ENCODE measurements at places on chromosomes 11 and 22.

DNA sequence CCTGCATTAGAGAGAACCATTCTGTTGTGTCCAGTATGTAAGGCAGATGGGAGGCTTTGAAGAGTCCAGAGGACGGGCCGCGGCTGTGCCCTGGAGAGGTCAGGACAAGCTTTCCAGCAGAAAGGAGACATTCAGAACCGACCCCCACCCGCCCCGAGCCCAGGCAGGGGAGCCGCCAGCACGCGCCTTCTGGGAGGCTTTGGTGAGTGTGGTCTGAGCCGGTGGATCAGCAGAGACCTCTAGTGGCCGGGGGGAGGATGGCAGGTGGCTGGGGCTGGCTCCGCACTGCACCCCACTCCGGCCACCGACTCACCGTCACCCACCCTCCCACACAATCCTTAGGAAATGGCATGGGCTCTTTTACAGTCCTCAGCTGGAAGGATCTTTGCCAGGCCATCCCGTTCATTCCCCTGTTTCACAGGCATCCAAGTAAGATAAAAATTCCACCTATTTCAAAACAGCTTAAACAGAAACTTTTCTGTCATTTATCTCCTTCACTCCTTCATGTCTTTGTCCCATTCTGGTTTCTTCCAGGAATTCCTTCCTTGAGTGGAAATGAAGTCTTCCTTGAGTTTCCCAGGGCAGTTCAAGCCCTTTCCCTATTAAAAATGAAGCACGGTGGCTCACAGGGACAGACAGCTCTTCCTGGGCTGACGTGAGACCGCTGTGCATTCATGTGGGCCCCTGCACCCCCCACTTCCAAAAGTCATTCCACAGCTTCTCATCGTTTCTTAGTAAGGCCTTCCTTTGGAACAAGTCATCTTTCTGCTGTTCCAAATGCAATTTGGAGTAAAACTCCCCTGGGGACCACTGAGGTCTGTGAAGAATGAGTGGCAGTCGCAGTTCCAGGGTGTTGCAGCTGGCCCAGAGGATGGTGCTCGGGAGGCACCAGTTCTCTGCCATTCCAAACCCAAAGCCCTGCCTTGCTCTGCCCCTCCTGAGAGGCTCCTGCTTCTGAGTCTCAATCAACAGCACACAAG, 91.0 kb downstream of the FEZ1 start:
- DNase-seq: peak; percentile 88

GRCh38 chr11:125218336-125218735, 53.8 kb downstream of the PKNOX2 start:
- no peak for DNase-seq

DNA sequence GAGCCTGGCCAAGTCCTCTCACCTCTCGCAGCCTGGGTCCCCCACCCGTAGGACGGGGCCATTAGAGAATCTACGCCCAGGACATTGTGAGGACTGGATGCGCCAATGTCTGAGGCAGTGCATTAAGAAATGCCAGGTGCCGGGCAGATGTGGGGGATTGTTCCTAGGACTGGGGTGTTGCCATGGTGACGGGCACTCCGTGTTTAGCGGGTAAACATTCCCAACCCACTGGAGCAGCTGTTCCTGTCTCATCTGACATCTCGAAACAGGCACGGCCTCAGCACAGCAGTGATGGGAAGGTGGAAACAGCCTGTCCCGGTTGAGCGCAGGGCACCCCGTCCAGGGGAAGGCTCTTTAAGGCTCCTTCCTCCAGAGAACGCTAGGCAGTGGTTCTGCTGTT, 99.6 kb upstream of the RTL6 start:
- no peak for DNase-seq

DNA sequence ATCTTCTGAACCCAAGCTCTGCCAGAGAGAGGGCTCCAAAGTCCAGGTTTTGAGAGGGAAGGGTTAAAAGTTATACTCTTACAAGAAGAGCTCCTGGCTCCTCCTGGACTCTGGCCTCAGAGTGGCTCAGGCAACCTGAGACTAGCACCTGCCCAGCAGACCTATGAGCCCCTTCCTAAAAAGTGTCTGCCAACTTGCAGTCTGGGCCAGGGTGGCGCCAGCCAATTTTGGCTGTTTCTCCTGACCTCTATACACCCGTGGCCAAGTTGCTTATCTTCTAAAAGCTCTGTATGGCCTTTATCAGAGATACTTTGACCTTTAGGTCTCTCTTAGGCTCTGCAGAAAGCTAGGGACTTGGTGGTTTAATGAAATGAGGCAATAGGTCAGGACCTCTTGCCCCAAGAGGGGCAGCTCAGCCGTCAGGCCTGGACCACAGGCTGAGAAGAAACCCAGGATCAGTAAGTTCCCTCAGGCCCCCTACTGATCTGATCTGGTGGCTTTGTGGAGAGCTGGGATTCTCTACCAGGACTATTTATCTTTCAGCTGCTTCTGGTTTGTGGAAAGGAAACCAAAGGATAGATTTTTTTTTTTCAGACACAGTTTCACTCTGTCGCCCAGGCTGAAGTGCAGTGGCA, 10.3 kb upstream of the UCP3 start:
- no peak for DNase-seq

GRCh38 chr11:109785198-109785597, 308.0 kb upstream of the ZC3H12C start:
- no peak for DNase-seq

GRCh38 chr11:64553554-64554201, 37.3 kb upstream of the SLC22A12 start:
- DNase-seq: no peak

- no peak for DNase-seq
Observed at GRCh38 chr11:78711735-78712134, 137.1 kb upstream of the NARS2 start.

GRCh38 chr22:17035246-17035645, 27.2 kb upstream of the GAB4 start:
- no peak for DNase-seq

DNA sequence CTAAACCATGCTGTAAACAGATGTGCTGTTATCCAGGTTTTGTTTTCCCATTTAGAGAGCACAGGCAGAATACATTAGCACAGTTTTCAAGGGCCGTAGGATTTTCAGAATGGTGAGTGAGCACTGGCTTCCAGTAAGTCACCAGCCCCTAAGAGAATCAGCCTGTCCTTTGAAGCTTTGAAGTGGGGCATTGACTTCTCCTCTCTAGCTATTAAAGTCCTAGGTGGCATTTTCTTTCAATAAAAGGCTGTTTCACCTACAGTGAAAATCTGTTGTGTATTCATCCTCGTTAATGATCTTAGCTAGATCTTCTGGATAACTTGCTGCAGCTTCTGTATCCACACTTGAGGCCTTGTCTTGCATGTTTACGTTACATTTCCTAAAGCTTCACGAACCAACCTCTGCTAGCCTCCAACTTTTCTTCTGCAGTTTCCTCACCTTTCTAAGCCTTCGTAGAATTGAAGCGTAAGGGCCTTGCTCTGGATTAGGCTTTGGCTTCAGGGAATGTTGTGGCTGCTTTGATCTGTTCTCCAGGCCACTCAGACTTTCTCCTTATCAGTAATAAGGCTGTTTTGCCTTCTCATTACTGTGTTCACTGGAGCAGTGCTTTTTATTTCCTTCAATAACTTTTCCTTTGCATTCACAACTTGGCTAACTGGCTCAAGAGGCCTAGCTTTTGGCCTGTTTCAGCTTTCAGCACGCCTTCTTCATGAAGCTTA, 15.5 kb downstream of the CECR2 start:
- DNase-seq: no peak

DNA sequence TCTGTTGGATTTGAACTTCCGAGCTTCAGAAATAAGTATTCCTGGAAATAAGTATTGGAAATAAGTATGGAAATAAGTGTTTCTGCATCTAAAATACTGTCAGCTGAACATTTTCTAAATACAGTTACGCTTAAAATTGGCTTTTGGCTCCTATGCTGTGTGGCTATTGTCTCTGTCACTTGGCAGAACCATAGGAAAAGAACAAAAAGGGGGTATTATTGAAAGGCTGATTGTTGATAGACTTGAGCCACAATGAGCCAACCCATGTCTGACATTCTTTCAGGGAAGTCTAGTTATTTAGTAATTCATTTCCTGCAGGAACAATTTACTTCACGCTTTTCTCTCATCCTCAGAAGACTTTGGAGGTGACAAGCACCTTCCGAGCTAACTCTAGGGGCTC, 32.5 kb upstream of the LARGE1 start:
- DNase-seq: no peak

- DNase-seq: peak; percentile 56
Observed at GRCh38 chr22:48869161-48869560, 958.5 kb downstream of the BRD1 start.

DNA sequence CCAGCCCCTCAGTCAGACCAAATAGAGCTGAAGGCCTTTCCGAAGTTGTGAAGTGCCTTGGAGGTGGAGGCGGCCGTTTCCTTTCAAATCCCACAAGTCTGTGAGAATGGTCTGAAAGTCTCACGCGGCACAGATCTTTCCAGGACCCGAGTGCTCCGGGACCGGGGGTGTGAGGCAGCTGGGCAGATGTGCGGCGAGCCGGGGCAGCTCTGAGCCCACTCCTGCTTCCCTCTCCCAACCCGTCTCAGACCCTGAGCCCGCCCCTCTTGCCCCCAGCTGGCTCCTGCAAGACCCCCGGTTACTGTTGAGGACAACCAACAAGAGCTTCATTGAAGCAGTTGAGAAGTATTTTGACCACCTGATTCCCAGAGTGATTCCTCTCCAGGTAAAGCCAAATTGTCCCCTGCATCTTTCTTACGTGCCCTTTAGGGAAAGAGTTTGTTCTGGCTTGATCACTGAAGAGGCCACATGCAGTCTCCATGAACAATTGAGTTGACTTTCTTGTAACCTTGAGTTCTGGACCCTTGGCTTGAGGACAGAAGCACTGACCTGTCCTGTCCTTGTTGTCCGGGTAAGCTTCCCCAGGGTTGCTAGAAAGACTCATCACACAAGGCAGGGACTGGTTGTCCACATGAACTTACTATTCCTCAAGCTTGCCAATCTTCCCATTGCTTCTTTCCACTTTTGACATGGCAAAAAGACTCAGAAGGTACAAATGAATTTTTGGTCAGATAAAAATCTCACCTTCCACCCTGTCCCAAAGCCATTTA, 7.5 kb downstream of the GLB1L3 start:
- DNase-seq: no peak

All from cardiac septum (tissue), 1 donor.